ENCODE measurements at places on chromosomes 7 and 10.

DNA sequence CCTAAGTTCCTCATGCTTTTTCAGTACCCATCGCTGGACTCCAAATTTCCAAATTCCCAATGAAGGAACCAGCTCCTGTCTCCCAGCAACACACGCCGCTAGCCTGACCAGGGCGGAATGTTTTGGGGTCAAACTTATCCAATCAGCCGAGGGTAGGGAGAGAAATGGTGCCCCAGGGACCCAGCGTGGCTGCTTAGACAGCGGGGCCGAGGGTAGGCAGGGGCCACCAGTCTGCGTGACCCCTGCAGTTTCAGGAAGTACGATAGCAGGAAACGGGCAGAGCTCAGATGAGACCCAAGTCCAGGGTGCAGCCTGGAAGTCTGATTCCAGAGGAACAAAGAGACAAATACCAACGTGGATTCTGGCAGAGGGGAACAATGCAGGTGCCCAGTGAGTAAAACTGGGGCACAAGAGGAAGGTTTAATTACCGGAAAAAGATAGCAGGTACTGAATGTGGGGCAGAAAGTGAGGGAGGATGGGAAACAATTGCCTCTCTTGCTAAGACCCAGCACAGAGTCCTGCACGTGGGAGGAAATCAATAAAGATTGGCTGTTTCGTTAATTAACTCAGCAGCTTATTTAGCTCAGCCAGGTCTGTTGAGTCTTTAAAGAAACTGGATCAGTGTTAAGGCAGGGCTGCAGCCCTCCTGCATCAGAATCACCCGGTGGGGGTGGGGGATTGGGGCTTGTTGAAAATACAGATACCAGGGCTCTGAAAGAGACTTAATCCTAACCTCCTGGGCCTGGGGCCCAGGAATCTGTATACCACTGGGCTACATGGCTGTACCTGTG lies 50.4 kb upstream of the NFE2L3 start:
- DNase-seq: no peak

DNA sequence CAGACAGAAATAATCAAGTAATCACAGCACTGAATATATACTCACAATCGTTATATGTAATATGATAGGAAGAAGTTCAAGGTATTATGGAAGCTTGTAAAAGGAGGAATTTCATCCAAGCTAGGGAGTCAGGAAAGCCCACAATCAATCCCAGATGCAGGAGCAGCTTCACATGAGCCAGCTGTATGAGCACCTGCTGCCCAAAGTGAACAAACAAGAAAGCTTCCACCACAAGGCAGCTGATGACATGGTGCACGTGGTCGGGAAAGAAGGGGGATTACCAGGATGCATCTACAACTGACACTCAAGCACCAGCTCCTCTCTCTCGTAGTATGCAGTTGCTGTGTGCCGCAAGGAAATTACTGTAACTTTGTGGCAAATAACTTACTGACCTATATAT lies 225.2 kb downstream of the XPNPEP1 start:
- DNase-seq: no peak

GRCh38 chr7:159119026-159119741 lies 25.5 kb downstream of the VIPR2 start:
- no peak for DNase-seq

- DNase-seq: no peak
These were observed 54.5 kb upstream of the RAB18 start for GRCh38 chr10:27449571-27449970.

DNA sequence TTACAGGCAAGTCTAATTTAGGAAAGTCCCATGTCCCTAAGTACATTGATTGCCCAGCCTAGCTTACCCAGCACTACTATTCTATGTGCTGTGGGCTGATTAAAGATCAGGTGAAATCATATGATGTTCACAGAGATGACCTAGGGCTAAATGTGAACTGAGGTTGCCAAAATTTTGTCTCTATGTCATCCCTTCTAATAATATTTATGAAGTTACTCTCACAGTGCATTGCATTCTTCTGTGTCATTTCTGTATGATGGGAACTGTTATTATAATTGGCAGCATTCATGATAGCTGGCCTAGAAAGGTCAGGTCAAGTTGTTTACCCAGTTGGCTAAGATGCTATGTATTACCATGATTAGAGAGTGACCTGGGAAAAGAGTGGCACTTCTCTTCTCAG lies 2.8 kb upstream of the PDK4 start:
- DNase-seq: no peak

- DNase-seq: peak; percentile 26
These were observed 2.0 kb downstream of the DBNL start for GRCh38 chr7:44046321-44047061.

DNA sequence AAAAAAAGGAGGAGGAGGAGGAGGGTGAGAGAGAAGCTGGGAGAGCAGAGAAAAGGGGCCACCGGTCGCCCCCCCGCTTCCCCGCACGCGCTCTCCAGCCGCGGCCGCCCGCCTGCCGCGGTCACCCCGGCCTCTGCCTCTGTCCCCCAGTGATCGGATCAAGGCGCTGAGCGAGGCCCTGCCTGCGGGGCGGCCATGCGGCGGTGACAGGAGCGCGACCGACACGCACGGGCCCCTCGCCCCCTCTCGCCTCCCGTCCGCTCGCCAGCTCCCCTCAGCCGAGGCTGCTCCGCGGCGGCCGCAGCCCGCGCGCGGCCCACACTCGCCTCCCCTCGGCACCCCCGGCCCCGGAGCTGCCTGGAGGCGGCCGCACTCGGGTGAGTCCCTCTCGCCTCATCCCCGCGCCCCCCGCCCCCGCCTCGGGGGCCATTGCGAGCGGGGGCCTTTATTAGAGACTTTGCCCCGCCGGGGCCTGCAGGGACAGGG lies at the start of gene GTF2I:
Gene GTF2I (plus strand): TSS at position 27 of the 486 bp plus-strand sequence. CDS start 31,411 bp downstream, outside the sequence.
- DNase-seq: no peak

- no peak for DNase-seq
These were observed 80.7 kb downstream of the MAD1L1 start for GRCh38 chr7:2151801-2152612.

- no peak for DNase-seq
These were observed 240.4 kb downstream of the ABCA13 start for GRCh38 chr7:48411619-48412018.

DNA sequence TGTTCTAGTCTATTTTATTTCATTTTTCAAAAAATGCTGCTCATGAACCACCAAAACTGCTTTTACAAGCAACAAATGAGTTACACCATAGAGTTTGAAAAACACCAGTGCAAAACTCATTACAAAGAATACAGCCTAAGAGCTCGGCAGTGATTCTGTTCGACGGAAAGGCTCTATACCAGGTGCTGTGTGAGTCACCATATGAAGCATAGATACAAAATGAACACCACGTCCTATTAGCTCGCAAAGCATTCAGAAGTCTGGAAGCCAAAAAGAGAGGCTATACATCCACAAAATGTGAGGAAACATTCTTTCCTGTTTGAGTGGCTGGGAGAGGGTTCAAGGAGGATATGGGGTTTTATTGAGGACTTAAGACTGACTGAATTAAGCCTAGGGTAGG lies 136.1 kb downstream of the ATE1 start:
- DNase-seq: no peak

DNA sequence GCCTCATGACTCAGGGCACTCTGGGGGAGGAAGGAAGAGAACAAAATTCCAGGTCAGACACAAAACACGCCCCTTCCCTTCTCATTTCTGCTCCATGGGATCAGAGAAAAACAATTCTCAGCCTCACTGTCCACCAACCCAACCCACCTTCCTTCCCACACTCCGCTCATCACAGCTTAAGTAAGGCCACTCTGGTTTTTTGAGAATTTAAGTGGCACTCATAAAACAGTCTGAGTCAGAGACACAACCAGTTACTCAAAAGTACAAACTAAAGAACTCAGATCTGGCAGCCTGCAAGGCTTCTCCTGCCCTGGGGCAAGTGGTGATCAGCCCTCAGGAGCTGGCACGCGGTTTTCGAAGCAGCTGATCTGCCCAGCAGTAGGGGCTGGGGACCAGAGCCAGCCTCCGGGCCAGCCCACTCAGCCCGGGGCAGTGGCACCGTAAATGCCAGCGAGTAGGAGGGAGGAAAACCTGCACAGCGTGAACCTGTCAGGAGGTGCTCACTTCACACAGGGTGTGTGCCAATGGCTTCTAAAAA lies 39.1 kb upstream of the ABLIM1 start:
- DNase-seq: no peak

DNA sequence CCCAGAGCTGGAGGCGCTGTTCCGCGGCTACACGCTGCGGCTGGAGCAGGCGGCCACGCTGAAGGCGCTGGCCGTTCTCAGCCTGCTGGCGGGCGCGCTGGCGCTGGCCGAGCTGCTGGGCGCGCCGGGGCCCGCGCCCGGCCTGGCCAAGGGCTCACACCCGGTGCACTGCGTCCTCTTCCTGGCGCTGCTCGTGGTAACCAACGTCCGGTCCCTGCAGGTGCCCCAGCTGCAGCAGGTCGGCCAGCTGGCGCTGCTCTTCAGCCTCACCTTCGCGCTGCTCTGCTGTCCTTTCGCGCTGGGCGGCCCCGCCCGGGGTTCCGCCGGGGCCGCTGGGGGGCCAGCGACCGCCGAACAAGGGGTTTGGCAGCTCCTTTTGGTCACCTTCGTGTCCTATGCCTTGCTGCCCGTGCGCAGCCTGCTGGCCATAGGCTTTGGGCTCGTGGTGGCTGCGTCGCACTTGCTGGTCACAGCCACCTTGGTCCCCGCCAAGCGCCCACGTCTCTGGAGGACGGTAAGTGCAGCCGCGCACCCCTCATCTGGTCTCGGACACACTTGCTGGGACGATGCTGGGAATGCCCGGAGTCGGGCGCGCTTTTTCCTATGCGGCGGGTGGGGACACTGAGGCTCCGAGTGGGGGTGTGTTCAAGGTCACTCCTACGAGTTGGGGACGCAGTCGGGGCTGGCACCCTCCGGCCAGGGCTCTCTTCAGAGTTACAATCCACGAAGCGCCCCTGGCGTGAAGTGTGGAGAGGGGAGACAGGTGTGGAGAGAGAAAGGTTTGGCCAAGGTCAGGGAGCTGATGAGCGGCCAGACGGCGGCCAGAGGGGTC lies 717 bp downstream of the ADCY1 start:
- DNase-seq: no peak

GRCh38 chr7:45525057-45525456 lies 49.1 kb upstream of the ADCY1 start:
- no peak for DNase-seq

DNA sequence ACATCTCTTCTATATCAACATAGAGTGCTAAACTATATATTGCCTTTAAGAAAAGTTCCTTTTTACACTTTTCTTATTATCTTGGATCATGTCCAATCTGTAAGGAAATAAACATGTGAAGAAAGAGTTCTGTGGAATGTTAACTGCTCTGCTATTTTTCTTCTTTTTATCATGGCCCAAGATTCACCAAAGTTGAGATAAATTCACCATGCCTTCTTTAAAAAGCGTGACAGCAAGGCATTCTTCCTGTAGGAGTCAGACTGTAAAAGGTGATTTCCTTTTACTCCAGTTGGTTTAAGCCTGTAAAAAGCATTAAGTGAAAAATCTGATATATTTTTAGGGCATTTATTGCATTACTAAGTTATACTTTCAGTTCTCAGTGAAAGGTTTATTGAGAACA lies 165.7 kb upstream of the FZD1 start:
- no peak for DNase-seq

GRCh38 chr7:48363174-48363573 lies 191.9 kb downstream of the ABCA13 start:
- DNase-seq: no peak

DNA sequence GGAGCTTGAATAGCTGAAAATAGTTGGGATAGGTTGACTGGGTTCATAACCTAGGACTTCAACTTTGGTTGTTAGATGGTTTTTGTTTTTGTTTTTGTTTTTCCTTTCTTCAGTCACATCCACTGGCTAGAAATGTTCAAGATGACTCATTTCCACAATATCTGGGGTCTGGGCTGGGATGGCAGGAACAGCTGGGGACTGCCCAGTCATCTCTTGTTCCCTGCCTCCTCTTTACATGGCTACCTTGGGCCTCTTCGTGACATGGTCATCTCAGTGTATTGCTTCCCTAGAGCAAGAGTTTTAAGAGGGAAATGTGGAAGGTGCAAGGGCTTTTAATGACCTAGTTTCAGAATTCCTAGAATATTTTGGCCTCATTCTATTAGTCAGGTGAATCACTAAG lies 915.8 kb downstream of the XPNPEP1 start:
- DNase-seq: no peak

DNA sequence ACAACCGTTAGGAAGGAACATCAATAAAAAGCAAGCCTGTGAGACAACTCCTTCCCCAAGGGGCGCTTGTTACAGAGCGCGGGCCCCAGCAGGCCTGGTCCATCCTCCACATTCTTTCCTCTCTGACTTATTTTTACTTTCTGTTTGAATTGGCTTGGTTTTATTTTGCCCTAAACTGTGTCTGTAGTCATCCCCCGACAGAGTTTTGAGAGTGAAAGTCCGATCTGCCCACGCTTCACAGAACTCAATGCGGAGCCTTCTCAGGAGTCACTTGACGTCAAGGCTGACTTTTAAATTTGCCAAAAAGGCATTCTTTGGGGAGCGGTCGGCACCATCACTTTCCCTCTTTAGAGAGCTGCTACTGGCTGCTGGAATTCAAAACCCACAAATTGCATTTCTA lies 150.1 kb upstream of the KLF6 start:
- peak; percentile 46 for DNase-seq

- DNase-seq: no peak
These were observed 4.1 kb downstream of the ABLIM1 start for GRCh38 chr10:114653926-114654325.

DNA sequence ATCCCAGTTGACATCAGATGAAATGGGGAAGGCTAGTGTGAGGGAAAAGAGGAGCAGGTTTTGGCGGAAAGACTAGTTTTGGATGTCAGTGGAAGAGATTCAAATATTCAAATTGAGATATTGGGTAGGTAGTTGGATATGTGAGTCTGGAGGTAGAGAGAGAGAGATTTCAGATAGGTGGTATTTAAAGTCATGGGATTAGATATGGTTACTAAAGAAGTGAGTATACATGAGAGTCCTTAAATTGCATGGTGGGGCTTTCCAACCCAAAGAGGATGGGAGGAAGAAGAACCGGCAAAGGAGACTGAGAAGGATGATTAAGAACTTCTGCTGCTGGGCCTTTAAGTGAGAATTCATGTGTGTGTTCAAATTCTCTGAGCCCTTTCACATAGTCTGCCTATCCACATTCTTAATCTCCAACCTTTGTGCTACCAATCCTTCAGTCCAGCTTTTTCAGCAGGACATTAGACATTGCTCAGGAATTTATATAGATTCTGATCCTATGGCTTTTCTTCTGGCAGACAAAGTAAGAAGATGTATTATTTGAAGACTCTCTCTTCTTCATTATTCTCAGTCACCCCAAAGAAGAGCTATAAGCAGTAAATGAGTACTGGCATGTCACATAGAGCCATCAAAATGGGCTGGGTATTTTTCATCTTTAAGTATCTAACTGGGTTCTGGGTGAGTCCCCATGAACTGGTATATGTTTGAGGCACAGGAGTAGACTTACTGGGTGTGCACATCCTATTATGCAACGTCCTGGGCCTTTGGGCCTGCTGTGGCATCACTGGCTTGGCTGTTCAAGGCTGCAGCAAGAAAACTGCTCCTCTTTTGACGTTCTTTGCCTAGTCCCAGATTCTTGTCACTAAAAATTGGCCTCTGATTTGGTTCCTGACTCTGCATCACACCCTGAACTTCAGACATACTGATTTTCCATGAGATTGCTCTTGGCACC lies 33.6 kb downstream of the ST7 start:
- no peak for DNase-seq

- DNase-seq: no peak
These were observed 212.7 kb downstream of the ADK start for GRCh38 chr10:74363727-74364126.

- DNase-seq: no peak
These were observed 86.2 kb upstream of the PDGFA start for GRCh38 chr7:605661-606450.

All from activated T-cell treated with anti-CD3 and anti-CD28 coated beads, Interleukin-2, amount 50 U/mL, for 1 hour (primary cell).